ENCODE measurements at places on chromosomes 13 and 19. TPM values are rescaled to one million over a fixed set of nuclear protein-coding genes. Genes with fewer than 3 reads are reported as not detected.

GRCh38 chr19:17489392-17490030 is 19.2 kb downstream of the SLC27A1 start:
- H3K4me1 ChIP-seq: peaks cover 5% of the 10 kb centered on the region
- H3K27ac ChIP-seq: no peak overlapping the region
- H3K27me3 ChIP-seq: no peaks in the 10 kb centered on the region
- no peaks in the 10 kb centered on the region for H3K36me3 ChIP-seq
- no peak overlapping the region for H3K4me3 ChIP-seq

DNA sequence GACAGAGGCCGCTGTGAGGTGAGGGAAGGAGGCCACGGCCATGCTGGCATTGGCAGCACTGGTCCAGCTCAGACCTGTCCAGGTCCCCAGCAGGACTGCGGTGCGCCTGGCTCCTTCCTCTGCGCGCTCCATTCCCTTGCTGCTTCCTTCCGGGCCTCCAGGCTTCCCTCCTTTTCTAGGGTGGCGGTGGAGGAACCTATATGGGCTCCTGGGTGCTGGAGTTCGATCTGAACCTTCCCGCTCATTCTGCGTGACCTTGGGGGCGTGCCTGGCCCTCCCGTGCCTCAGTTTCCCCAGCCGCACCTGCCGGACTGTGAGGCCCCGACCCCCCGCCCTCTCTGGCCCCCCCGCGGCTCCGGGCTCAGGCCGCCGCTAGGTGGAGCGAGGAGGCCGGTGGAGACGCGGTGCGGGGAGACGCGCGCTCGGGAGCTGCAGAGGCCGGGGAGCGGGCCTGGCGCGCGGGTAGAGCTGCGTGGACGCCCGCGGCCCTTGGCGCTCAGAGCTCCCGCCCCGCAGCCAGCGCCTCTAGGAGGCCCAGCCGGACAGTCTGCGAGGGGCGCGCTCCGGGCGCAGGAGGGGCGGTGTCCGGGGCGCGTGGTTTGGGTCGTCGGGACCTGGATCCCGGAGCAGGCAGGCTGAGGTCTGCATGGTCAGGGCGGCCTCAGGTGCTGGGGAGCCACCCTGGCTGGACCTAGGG is 29.9 kb downstream of the EFNA2 start:
- H3K27me3 ChIP-seq: peaks cover 20% of the 10 kb centered on the region
- H3K4me1 ChIP-seq: no peaks in the 10 kb centered on the region
- peak overlapping the region; percentile 20 for H3K4me3 ChIP-seq
- no peak overlapping the region for H3K27ac ChIP-seq
- peak; percentile 64 for DNase-seq

Gene CCDC8
- 91.7 TPM for total RNA-seq

DNA sequence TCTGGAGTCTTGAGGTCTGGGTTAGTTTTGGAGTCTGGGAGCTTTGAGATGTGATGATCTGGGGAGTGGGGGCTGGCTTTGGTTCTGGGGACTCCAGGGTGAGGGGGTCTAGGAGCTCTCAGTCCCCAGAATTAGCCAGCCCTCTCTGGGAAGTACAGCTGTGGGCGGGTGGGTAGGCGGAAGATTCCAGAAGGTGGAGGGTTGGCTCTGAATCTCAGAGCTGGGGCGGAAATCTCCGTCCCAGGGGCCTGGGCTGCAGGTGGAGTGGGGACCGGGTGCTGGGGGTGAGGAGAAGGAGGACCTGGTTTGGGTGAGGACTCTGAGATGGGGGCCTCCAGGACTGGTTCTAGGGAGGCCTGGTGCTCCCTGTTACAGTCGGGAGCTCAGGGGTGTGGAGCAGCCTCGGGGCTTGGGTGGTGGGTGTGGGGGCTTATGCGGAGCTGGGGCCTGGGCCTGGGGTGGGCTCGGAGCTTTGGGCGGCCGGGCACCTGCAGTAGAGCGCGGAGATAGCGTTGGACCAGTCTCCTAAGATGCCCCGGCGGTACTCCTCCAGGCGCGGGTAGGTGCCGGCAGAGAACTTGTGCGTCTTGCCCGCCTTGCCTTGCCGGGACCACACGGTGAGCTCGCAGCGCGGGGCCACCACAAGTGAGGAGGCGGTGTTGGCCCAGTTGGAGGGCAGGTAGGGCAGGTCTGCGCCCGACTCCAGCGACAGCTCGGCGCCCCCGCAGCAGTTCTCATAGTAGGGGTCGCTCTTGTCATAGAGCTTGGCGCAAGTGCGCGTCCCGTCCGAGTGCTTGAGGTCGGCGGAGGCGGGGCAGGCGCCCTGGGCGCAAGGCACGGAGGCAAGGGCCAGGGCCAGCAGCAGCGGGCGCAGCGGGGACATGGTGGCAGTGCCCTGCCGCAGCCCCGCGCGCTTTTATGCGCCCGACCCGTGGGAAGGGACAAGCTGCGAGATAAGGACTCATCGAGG is at the start of gene SYCN:
TSS of gene SYCN (minus strand) at position 892 of the 970 bp plus-strand sequence. CDS start at position 883, 9 bp downstream.
- no peaks in the 10 kb centered on the region for H3K4me1 ChIP-seq
- no peaks in the 10 kb centered on the region for H3K27me3 ChIP-seq
- H3K27ac ChIP-seq: no peak within 1 kb of the TSS
- no peak for DNase-seq
- H3K36me3 ChIP-seq: no peaks in the 10 kb centered on the region

DNA sequence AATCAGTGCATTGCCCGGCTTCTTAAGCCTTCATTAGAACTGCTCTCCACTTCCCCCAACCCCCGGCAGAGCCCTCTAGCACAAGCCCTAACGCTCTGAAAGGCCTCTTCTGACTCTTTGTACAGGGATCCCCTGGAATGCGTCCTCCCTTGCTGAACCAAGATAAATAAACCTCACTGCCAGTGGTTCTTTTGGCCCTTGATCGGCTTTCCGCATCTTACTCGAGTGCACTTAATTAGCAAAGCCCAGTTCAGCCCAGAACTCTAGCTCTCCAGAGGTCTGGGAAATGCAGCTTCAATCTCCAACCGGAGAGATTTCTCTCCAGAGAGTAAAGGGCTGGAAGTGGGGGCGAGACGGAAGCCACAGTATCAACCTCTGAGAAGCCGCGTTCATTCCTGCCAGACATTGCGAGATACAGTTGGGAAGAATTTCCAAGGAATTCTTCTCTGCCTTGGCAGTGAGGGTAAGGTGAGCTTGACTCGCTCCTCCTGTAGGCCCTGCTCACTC is 8.7 kb upstream of the ZNF444 start:
- peak overlapping the region; percentile 92 for H3K27ac ChIP-seq
- peaks cover 12% of the 10 kb centered on the region for H3K4me1 ChIP-seq
- DNase-seq: peak; percentile 86
- H3K27me3 ChIP-seq: no peaks in the 10 kb centered on the region
- no peaks in the 10 kb centered on the region for H3K36me3 ChIP-seq
- H3K4me3 ChIP-seq: no peak overlapping the region
